ENCODE measurements at places on chromosomes 13 and 19.

DNA sequence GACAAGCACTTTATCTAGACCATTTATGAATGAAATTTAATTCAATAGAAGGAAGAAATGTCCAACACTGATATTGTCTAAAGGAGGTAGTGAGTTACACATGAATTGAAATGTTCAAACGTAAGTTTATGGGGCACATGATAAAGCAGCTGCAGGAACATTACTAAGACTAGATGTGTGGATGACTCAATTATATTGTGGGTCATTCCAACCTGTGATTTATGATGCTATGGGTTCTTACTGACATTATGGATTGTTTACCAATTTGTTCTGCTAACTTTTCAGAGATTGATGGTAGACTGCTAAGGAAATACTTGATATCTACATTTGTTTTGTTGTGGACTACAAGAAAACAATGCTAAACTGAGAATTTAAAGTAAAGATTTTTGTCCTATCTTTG, 56.1 kb upstream of the ATXN8OS start:
- DNase-seq = no peak

- DNase-seq = no peak
Observed at GRCh38 chr13:49245101-49245500, 2.6 kb upstream of the CDADC1 start.

- DNase-seq = no peak
Observed at GRCh38 chr13:76461999-76462398, 424.2 kb downstream of the KCTD12 start.

- no peak for DNase-seq
Observed at GRCh38 chr13:110503037-110503901, 58.3 kb downstream of the RAB20 start.

DNA sequence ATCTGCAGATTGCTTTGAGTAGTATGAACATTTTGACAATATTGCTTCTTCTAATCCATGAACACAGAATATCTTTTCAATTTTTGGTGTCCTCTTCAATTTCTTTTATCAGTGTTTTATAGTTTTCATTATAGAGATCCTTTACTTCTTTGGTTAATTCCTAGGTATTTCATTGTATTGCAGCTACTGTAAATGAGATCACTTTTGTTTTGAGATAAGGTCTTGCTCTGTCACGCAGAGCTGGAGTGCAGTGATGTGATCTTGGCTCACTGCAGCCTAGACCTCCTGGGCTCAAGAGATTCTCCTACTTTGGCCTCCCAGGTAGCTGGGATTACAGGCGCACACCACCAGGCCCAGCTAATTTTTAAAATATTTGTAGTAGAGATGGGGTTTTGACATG, 9.8 kb downstream of the CYP2A7 start:
- no peak for DNase-seq

Data from liver (tissue), 10 donors.